Progenitor cell of endocrine pancreas (in vitro differentiated cells): ENCODE measurements at places on chromosomes 13 and 19. TPM values are rescaled to one million over a fixed set of nuclear protein-coding genes. Genes with fewer than 3 reads are reported as not detected.

The THSD1 gene
- total RNA-seq: 1.7 TPM in 2 replicates

The LILRA2 gene
- not detected in 2 replicates for total RNA-seq

The KLF12 gene
- 25.2 and 25.4 TPM in 2 replicates for total RNA-seq

The LGALS7 gene
- 0.91 TPM in 1 of 2 replicates, not detected in the other for total RNA-seq

- H3K27ac ChIP-seq: no peak overlapping the region
- H3K36me3 ChIP-seq: peaks cover 10% of the 10 kb centered on the region
- H3K4me3 ChIP-seq: no peak overlapping the region
- H3K27me3 ChIP-seq: no peaks in the 10 kb centered on the region
- no peak for DNase-seq
- H3K4me1 ChIP-seq: no peaks in the 10 kb centered on the region
Observed at GRCh38 chr13:100266026-100266425, 177.1 kb downstream of the PCCA start.

- peaks cover 33% of the 10 kb centered on the region for H3K4me1 ChIP-seq
- peak overlapping the region; percentile 57 for H3K27ac ChIP-seq
- H3K4me3 ChIP-seq: peak overlapping the region; percentile 74
- H3K27me3 ChIP-seq: peaks cover 68% of the 10 kb centered on the region
- H3K36me3 ChIP-seq: no peaks in the 10 kb centered on the region
Observed at GRCh38 chr13:50126993-50127725, 111.9 kb downstream of the KCNRG start.

DNA sequence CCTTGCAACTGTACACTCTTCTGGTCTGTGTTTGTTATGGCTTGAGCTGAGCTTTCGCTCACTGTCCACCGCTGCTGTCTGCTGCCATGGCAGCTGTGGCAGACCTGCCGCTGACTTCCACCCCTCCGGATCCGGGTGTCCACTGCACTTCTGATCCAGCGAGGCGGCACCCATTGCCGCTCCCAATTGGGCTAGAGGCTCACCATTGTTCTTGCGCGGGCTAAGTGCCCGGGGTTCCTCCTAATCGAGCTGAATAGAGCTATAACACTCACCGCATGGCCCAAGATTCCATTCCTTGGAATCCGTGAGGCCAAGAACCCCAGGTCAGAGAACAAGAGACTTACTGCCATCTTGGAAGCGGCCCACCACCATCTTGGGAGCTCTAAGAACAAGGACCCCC lies 2.2 kb upstream of the PSMC4 start:
- H3K27ac ChIP-seq: no peak overlapping the region
- no peak overlapping the region for H3K4me3 ChIP-seq
- DNase-seq: no peak
- H3K27me3 ChIP-seq: no peaks in the 10 kb centered on the region

The NLRP13 gene
- total RNA-seq: not detected in 2 replicates

GRCh38 chr13:98511435-98511834 lies 65.5 kb downstream of the STK24 start:
- DNase-seq: no peak
- no peaks in the 10 kb centered on the region for H3K27me3 ChIP-seq
- H3K27ac ChIP-seq: no peak overlapping the region

The SYDE1 gene
- 5.0 and 5.7 TPM in 2 replicates for total RNA-seq

The CCDC122 gene
- 12.4 and 12.9 TPM in 2 replicates for total RNA-seq

The ATP4B gene
- total RNA-seq: not detected in 2 replicates

The GARIN5A gene
- 11.6 and 12.0 TPM in 2 replicates for total RNA-seq

The MFSD12 gene
- total RNA-seq: 71.5 and 75.1 TPM in 2 replicates

The ZNF30 gene
- 5.9 and 7.7 TPM in 2 replicates for total RNA-seq

GRCh38 chr19:7004313-7004931 lies 16.8 kb downstream of the MBD3L2B start:
- peaks cover 1% of the 10 kb centered on the region for H3K36me3 ChIP-seq
- DNase-seq: no peak
- H3K4me3 ChIP-seq: no peak overlapping the region

DNA sequence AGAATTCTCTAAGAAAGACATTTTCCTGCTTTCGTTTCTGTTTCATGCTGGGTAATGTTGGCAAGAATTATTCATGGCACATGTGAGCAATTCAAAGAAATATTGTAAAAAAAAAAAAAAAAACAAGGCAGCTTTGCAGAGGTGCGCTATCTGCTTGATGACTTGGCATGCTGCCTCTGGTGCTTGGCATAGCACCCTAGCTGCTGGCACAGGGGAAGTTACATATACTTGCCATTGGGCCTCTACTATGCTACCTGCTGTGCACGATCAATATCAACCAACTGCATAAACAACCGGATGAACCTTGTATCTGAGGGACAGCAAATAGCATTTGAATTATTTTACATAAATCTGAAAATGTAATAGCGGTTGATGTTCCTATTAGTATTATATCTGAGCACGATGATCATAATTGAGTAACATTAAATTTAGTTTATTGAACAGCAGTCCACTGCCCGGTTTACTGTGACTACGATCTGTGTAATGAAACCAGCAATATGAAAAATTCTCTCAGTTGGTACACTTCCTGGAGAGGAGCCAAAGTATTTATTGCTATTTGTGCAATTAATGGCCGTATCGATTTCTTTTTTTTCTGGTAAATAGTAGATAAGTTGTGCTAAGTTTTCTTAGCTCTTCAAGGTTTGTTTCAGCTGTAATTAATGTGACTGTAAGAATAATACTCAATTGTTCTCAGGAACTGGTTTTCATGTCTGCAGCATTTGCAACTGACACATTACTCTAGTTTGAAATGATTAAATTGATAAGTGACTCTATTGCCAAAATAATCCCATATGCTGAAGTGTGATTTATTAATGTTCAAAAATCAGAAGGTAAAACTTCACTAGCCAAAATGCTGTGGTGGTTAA lies 717.3 kb downstream of the DACH1 start:
- no peak for DNase-seq
- no peaks in the 10 kb centered on the region for H3K36me3 ChIP-seq
- no peak overlapping the region for H3K4me3 ChIP-seq
- no peaks in the 10 kb centered on the region for H3K27me3 ChIP-seq

DNA sequence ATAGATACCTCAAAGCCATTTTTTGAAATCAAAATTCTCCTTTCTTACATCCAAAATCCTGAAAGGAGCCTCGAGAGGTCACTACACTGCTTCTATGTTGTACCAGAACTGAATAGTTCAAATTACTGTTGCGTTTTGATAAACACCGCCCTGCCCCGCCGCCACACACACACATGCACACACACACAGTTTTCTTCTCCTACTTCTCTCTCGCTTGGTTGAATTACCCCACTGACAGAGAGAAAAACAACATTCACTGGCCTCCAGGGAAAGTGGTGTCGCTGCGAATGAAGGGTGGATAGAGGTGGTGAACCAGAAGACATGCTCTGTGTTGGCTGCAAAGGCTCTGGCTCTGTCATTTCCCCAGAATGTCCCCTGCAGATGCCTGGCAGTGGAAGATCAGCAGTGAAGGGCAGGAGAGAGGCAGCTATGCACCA lies 183.4 kb upstream of the RFC3 start:
- no peak for DNase-seq
- no peaks in the 10 kb centered on the region for H3K36me3 ChIP-seq
- no peak overlapping the region for H3K27ac ChIP-seq
- peaks cover 28% of the 10 kb centered on the region for H3K4me1 ChIP-seq
- H3K27me3 ChIP-seq: no peaks in the 10 kb centered on the region

DNA sequence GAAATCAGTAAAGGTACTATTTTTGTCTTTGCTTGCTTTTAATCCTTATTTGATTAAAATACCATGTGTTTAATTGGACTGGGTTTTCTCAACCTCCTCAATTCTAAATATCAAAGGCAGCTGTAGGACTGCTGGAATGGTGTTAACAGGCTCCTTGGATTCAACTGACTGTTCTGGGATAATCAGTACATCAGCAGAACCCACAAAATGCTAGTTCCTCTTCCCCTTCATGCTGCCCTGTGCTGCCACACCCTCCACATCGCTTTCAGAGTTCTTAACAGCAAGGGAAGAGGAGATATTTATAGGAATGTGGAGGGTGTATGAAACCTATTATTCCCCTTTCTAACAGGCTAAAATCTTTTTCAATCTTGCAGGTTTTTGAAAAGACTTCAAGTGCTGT lies 82.4 kb downstream of the KCTD12 start:
- H3K4me1 ChIP-seq: peaks cover 3% of the 10 kb centered on the region
- no peak for DNase-seq
- no peak overlapping the region for H3K4me3 ChIP-seq
- H3K27me3 ChIP-seq: no peaks in the 10 kb centered on the region

GRCh38 chr19:50658441-50659317 lies 9.4 kb downstream of the C19orf81 start:
- no peaks in the 10 kb centered on the region for H3K36me3 ChIP-seq
- H3K27ac ChIP-seq: peak overlapping the region; percentile 99
- H3K4me3 ChIP-seq: peak overlapping the region; percentile 85
- DNase-seq: peak; percentile 83
- H3K27me3 ChIP-seq: peaks cover 54% of the 10 kb centered on the region
- H3K4me1 ChIP-seq: peaks cover 10% of the 10 kb centered on the region

DNA sequence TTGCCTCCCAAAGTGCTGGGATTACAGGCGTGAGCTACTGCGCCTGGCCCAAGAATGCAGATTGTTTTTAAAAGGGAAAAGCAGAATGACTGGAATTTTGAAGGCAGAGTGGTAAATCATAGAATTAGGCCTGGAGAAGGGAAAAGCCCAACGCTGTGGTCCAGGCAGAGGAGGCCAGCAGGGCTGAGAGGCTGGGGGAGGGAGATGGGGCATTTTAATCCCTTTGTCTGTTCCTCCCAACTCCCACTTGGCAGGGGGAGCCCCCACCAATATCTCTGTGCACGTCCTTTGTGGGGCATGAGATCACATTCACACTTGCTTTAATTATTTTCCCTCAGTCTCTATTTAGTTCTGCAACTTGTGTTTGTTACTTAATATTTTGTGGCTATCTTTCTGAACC lies 54.4 kb upstream of the RANBP3 start:
- no peaks in the 10 kb centered on the region for H3K27me3 ChIP-seq
- peaks cover 21% of the 10 kb centered on the region for H3K36me3 ChIP-seq
- no peak overlapping the region for H3K27ac ChIP-seq
- no peaks in the 10 kb centered on the region for H3K4me1 ChIP-seq
- no peak overlapping the region for H3K4me3 ChIP-seq

The CPB2 gene
- not detected in 2 replicates for total RNA-seq

- peak overlapping the region; percentile 95 for H3K4me3 ChIP-seq
- no peaks in the 10 kb centered on the region for H3K27me3 ChIP-seq
- peaks cover 20% of the 10 kb centered on the region for H3K4me1 ChIP-seq
- peak overlapping the region; percentile 99 for H3K27ac ChIP-seq
Observed at GRCh38 chr13:19862481-19863313, 752 bp downstream of the ZMYM5 start.

The ZNF571 gene
- total RNA-seq: 8.5 and 11.2 TPM in 2 replicates

GRCh38 chr19:33921165-33921564 lies 124.5 kb downstream of the KCTD15 start:
- DNase-seq: no peak
- no peak overlapping the region for H3K27ac ChIP-seq
- no peaks in the 10 kb centered on the region for H3K4me1 ChIP-seq
- no peaks in the 10 kb centered on the region for H3K36me3 ChIP-seq
- H3K4me3 ChIP-seq: no peak overlapping the region

The CD209 gene
- total RNA-seq: not detected in 2 replicates

DNA sequence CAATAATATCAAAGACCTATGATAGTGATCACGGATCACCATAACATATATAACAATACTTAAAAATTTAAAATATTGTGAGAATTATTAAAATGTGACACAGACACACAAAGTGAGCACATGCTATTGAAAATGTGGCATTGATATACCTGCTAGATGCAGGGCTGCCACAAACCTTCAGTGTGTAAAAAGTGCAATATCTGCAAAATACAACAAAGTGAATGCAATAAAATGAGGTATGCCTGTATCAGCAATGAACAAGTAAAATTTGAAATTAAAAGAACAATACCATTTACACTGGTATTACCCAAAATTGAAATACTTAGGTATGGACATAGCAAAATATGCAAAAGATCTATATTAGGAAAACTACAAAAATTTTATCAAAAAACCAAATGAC lies 1217.8 kb upstream of the PCDH20 start:
- H3K36me3 ChIP-seq: no peaks in the 10 kb centered on the region
- no peaks in the 10 kb centered on the region for H3K27me3 ChIP-seq
- no peak for DNase-seq

DNA sequence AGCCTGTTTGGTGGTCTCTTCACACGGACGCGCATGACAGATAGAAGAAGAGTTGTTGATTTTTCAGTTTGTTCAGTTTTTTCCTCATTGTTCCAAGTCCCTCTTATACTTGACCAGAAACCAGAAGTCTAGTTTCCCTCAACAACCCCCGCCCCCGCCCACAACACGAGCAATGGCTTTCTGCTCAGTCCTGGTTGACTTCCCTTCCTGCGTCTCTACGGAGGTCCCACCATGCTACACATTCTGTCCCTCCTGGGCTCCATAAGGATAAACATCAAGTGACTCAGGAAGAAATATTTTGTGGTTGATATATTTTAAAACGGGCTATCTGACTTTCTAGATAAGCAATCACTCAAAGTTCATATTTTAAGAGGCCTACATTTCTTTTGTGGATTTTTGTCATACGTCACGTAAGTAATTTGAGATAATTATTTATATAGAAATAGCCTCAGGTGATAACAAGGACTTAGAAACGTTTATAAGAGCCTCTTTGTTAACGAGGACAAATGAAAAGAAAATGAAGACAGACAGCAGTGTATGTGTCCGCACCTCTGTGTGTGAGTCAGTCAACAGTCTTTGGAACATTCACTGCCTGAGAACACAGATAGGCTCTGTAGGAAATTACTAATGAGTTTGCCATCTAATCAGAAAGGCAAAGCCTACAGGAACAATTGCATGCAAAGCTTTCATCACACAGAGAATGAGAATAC lies 214.4 kb downstream of the RAP2A start:
- no peak overlapping the region for H3K4me3 ChIP-seq
- H3K27ac ChIP-seq: no peak overlapping the region
- no peaks in the 10 kb centered on the region for H3K36me3 ChIP-seq
- peaks cover 5% of the 10 kb centered on the region for H3K4me1 ChIP-seq
- DNase-seq: no peak

The ETV2 gene
- 1.0 and 1.3 TPM in 2 replicates for total RNA-seq

DNA sequence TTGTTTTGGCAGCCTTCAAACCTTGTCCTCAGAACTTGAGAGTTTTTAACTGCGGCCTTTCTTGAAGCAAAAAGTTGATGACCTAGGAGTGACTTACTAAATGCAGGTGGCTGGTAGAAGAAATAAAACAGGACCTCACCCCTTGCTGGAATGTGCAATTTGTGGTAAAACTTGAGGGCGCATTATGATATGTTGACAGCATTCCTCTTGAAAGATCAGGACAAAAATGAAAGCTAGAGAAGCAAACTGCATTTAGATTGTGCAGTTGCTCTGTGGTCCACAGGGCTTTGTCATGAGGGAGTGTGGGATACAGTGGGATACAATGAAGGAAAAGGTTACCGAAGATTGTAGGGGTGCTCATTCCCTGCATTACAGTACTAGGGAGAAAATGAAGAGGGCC lies 504.2 kb downstream of the GPC6 start:
- no peak overlapping the region for H3K4me3 ChIP-seq
- no peaks in the 10 kb centered on the region for H3K36me3 ChIP-seq
- no peak for DNase-seq
- peaks cover 3% of the 10 kb centered on the region for H3K4me1 ChIP-seq
- no peak overlapping the region for H3K27ac ChIP-seq
- no peaks in the 10 kb centered on the region for H3K27me3 ChIP-seq

The LILRA5 gene
- not detected in 2 replicates for total RNA-seq

GRCh38 chr13:48976576-48977285 lies 1.0 kb downstream of the FNDC3A start:
- peaks cover 29% of the 10 kb centered on the region for H3K4me1 ChIP-seq
- peak overlapping the region; percentile 96 for H3K4me3 ChIP-seq
- H3K27me3 ChIP-seq: no peaks in the 10 kb centered on the region
- no peak for DNase-seq
- H3K27ac ChIP-seq: peak overlapping the region; percentile 98

The CRLF1 gene
- total RNA-seq: 4.4 and 6.0 TPM in 2 replicates

GRCh38 chr13:56923626-56924140 lies 217.0 kb upstream of the PRR20A start:
- H3K4me1 ChIP-seq: no peaks in the 10 kb centered on the region
- H3K27me3 ChIP-seq: no peaks in the 10 kb centered on the region
- no peak overlapping the region for H3K27ac ChIP-seq

The NCAN gene
- 0.17 and 0.36 TPM in 2 replicates for total RNA-seq
